LNCaP clone FGC (cell line): ENCODE measurements at places on chromosomes 2 and 18.

- no peak for DNase-seq
These were observed 266.5 kb downstream of the EIPR1 start for GRCh38 chr2:3110994-3111666.

DNA sequence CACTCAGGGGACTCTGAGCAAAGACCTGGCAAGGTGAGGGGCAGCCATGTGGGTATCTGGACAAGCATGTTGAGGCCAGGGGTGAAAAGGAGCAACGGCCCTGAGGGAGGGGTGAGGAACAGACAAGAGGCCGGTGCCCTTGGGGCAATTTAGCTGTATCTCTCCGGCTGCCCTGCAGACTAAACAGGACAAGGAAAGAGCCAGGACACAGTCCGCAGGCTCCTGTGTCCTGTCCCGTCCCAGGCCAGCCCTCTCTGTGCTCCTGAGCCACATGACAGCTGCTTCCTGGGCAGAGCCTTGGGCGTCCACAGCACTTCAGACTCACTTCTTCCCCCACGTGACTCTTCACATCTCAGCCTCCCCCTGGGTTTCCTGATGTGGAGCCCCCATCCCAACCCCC is 206.1 kb downstream of the KLHL29 start:
- no peak for DNase-seq

- no peak for DNase-seq
These were observed 10.7 kb downstream of the RPL31 start for GRCh38 chr2:101012706-101013181.

GRCh38 chr2:2184549-2185249 is 146.4 kb downstream of the MYT1L start:
- no peak for DNase-seq

- DNase-seq = peak; percentile 10
These were observed 66.3 kb downstream of the MYO5B start for GRCh38 chr18:50128506-50129271.

- no peak for DNase-seq
These were observed 260.6 kb downstream of the TWIST2 start for GRCh38 chr2:239108459-239108858.

DNA sequence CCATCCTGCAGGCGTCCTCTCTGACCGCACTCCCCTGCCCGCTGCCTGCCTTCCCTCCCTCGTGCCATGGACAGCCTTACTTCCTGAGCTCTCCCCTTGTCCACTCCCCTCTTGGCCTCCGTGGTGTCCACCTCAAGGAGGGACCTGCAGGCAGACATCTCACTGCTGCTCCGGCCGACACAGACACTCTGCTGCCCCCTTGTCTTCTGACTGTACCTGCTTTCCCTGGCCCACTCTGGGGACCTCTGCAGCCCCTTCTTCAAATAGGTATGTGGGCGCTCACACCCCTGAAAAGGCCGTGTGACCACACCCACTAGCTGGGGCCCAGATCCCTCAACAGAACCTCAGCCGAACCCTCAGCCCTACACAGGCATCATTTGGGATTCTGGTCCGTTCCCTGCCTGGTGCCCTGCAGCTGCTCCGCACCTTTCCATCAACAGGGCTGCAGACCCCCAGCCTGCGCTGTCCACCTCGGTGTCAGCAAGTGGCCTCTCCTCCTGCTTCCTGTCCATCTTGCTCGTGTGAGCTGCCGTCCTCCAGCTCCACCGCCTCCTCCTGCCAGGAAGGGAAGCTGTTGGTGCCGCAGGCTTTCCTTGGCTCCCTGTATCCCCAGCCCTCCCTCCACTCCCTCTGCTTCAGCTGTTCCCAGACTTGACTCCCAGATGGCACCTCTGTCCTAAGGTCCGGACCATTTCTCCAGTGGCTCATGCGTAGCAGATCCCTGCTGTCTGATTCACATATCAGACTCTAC is 94.1 kb downstream of the KLHL29 start:
- no peak for DNase-seq

- DNase-seq = peak; percentile 26
These were observed 123.1 kb downstream of the PRPF40A start for GRCh38 chr2:152594022-152594766.

GRCh38 chr2:165414187-165414586 is 55.3 kb upstream of the CSRNP3 start:
- DNase-seq = no peak

DNA sequence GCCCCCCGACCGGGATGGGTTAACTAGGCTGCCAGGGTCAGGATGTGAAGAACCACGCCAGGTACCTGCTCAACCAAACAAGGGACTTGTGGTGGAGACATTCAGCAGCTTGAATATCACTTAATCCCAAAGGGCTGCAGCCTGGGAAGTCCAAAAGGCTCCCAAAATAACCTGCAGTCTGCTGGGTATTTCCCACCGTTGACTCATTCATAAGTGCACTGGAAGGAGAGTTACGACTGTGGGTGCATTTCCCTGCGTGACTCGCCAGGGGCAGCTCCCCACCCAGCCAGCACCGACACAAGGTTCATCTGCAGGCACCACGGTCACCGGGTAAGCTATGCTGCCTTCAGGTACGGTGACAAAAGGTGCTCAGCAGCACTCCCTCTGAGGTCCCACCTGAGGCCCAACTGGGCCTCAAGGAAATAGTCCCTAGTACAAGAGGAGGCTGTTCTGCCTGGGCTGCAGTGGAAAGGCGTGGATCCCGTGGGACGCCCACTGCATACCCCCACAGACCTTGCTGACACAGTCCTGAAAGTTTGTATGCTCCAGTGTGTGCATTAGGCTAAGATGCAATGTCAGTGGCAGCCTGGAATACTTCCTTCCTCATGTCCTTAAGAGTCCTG is 86.5 kb downstream of the UXS1 start:
- DNase-seq = no peak

DNA sequence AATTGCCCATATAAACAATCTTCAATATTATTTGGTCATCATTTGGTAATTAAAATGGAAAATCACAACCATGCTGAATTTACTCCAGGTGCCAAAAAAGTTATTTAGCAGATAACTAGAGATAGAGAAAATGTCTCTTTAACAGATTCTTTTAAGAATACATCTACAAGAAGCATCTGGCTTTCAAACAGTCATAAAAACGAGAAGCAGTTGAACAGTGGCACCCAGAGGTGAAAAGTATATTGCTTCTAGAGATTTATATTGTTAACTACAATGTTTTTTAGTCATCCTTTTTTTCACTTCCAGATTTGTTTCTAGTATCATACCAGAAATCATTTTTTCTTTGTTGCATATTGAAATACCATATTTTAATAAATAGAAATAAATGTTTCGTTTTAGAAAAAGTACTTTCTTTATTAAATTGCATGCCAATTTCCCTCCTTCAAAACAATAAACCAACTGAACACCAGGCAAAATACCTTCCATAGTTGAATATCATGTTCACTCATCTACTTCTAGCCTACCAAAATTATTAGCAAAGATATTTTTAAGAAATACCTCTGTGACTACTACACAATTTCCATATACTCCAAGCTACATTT is 65.4 kb upstream of the HNRNPA3 start:
- DNase-seq = no peak

- no peak for DNase-seq
These were observed 50.4 kb downstream of the TTN start for GRCh38 chr2:178756843-178757242.

DNA sequence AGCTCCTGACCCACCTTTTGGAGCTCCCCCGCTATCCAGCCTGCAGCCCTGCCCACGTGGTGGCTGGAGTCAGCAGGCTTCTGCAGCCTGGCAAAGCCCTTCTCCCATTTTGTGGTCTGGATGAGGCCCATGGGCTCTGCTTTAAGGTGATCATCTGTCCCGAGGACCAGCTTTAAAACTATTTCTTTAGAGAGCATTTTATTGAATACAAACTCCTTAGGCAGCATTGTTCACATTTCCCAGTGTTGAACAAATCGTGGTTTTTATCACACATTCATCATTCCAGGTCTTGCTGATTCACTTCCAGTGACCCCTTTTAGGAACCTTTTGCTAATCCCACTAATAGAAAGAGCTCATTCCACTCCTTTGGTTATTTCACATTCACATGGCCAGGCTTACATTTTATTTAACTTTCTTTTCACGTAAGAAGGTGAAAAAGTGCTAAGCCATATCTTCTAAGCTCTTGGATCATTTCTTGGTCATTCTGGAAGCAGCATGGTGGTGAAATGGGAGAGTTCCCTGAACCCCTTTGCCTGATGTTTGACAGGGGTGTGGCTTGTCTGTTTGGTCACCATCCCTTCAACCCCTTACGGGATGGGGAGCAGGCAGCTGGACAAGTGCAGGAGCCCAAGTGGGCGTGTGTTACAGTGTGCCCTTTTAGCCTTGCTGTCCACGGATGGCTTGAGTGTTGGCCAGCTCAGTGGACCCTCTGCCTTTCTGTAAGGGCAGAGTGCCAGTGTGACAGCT is 80.4 kb upstream of the RAPGEF4 start:
- no peak for DNase-seq

DNA sequence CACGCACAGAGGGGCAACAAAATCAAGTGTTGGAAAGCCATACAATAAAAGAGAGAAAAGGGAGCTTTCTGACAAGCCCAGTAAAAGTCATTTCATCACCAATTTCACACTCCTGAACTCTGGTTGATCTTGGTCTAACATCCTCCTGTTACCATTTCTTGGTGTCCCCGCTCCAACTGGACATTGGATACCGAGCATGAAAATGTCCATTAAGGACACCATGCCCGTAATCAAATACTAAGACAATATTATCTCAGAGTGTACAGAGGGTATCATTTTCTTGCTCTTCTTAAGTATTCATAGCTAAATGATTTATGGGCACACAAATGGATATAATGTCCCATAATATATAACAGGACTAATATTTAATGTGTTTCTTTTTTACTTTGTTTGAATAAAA is 218.9 kb downstream of the EPHA4 start:
- DNase-seq = no peak

DNA sequence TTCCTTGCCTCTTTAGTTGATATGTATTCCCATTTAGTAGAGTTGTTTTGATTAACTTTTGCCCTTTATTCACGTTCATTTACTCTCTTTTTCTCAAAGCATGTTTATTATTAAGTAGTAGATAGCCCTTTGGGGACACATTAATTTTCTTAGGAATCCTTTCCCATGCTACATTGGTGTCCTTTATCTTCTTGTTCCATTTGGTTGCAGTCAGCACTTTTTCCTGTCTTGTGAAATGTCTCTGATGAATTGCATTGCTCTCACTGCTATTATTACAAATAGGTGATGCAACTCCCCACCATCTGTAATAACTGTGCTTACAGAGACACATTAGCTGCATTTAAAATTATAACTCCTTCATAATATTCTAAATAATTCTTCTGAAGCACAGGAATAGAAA is 428.5 kb upstream of the CNTNAP5 start:
- no peak for DNase-seq

DNA sequence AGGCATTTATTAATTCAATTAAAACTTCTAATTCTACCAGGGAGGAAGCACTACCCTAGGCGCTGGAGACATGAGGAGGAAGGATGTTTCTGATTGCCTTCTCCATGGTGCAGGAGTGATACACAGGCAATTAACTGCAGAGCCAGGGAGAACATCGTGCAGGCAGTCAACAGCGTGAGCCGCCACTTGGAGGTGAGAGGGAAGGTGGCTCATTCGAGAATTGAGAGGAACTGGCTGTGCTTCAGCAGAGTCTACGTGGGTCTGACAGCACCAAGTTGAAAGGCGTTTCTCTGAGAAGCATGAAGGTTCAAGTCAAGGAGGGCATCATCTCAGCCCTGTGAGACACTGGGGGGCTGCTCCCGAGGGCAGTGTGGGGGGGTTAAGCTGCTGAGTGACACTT is 388.7 kb upstream of the MYT1L start:
- DNase-seq = no peak

DNA sequence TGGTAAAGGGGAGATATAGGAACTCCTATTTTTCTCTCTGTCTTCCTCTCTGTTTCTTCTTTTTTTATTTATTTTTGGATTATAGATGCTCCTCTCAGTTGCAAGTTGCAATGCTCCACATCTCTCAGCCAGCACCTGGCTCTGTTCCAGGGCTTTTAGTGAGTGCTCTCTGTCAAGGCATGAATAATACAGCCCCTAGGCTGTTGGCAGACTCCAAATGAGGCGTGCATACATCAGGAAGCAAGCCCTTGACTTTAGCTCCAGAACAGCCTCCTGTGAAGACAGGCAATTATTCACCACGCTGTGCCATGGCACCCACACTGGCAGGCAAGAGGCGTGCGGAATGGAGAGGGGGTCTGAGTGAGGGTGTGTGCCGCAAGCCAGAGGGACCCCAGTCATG is 228.1 kb upstream of the PXDN start:
- peak; percentile 31 for DNase-seq

GRCh38 chr18:55694291-55694690 is 106.3 kb upstream of the TCF4 start:
- no peak for DNase-seq

- no peak for DNase-seq
These were observed 73.1 kb downstream of the HDAC4 start for GRCh38 chr2:239327536-239328350.

- DNase-seq = no peak
These were observed 118.7 kb downstream of the VAPA start for GRCh38 chr18:10032331-10033015.

- DNase-seq = no peak
These were observed 30.6 kb upstream of the PPP3R1 start for GRCh38 chr2:68282811-68283418.

- peak; percentile 69 for DNase-seq
These were observed 7.4 kb downstream of the CYB5A start for GRCh38 chr18:74284191-74284979.

DNA sequence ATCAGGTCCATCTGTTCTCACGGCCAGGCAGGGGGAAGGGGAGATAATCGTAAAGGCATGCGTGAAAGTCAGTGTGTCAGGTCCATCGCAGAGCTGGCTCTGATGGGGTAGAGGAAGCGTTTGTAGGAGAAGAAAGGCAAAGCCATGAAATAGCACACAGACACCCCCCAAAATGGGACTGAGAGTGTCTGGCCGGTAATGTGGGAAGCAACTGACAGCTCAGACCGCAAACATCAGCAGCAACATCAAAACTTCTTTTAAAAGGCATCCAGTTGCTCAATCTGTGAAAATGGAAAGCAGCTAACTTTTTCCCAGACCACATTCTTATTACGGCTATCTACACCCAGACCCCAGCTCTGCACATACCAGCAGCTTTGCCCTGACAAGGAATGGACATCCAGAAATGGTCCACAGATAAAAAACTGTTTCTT is 232.6 kb downstream of the EN1 start:
- DNase-seq = no peak

DNA sequence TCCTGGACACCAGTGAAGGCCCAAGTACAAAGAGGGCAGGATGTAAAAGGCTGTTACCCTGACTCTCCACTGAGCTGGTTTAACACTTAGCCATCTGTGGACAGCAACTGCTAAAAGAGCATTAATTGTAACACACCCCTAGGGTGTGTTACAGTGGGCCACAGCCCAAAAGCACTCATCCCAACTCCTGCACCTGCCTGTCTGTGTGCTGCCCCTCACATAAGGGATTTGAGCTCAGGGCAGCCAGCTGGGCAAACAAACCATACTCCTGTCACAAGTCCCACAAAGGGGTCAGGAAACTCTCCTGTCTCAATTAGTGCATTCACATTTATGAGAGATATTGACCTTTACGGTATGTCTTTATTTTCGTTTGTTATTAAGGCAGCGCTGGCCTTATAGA is 833.1 kb upstream of the NXPH2 start:
- DNase-seq = no peak

- peak; percentile 21 for DNase-seq
These were observed 81.0 kb upstream of the KIDINS220 start for GRCh38 chr2:8918412-8918811.
